Right lung (tissue), 10 donors: ENCODE measurements at places on chromosomes 16 and 17. TPM values are rescaled to one million over a fixed set of nuclear protein-coding genes. Genes with fewer than 3 reads are reported as not detected.
A peak's percentile ranks its signal among the peaks of the same experiment; 100 is the strongest.

Gene CACNA1H
- 9.3 TPM for polyA plus RNA-seq

Gene CDH3
- polyA plus RNA-seq, result 52.6 TPM

Gene OR3A2
- 0.33 TPM for polyA plus RNA-seq

Gene TMEM132E
- 0.06 TPM for polyA plus RNA-seq

Gene CA4
- 60.9 TPM for polyA plus RNA-seq

Gene LGALS9C
- polyA plus RNA-seq, result not detected

Gene RAC3
- 15.0 TPM for polyA plus RNA-seq

Gene PLXDC1
- 8.7 TPM for polyA plus RNA-seq

DNA sequence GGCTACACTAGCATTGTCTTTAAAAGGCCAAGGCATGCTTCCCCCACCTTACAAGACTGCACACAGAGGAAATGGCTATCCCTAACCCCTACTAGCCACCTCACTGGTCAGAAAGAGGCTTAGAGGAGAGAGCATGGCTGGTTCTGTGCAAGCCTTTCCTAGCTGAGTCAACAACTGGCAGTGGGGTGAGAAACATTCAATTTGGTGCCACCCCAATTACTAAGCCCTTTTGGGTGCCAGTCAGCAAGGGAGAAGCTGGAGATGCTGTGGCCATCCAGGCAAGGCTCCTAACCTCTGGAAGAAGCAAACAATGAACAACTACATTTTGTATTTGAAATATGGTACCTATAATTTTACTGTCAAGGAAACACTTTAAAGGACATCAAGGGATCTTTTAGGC lies 4.7 kb upstream of the KAT7 start:
- DNase-seq, result no peak

DNA sequence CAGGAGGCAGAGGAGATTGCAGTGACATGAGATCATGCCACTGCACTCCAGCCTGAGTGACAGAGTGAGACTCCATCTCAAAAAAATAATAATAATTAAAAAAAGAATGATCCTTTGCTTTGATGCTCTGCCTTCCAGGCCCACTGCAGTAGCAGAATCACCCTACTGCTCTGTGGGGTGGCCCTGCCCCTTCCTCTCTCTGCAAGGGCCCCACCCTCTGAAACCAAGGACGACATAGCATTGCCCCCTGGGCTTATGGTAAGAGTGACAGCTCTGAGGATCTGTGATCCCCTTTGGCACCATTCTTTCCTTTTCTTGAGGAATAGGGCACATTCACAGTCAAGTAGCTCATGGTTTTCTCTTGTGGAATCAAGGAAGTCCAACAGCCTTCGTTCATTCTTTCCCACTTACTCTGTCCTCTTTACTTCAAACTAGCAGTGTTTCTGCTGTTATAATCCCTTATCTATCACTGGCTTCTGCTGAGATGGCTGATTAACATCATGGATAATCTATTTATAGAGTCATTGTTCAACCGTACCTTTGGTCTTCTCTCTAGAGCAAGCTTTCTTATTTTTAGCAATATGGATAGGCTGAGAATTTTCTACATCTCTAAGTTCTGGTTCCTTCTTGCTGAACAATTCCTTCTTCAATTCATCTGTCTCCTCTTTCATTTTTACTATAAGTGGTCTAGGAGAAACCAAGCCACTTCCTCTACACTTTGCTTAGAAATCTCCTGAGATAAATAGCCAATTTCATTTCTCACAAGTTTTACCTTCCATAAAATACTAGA lies 14.1 kb downstream of the RAD51C start:
- no peak for DNase-seq

GRCh38 chr17:68035131-68035522 lies 408 bp upstream of the KPNA2 start:
- DNase-seq, result no peak

- DNase-seq, result no peak
Observed at GRCh38 chr17:4266550-4266949, 2.8 kb upstream of the ANKFY1 start.

GRCh38 chr17:71764505-71764904 lies 356.3 kb upstream of the SOX9 start:
- no peak for DNase-seq

GRCh38 chr17:27810211-27810901 lies 10.0 kb upstream of the NOS2 start:
- DNase-seq, result no peak

DNA sequence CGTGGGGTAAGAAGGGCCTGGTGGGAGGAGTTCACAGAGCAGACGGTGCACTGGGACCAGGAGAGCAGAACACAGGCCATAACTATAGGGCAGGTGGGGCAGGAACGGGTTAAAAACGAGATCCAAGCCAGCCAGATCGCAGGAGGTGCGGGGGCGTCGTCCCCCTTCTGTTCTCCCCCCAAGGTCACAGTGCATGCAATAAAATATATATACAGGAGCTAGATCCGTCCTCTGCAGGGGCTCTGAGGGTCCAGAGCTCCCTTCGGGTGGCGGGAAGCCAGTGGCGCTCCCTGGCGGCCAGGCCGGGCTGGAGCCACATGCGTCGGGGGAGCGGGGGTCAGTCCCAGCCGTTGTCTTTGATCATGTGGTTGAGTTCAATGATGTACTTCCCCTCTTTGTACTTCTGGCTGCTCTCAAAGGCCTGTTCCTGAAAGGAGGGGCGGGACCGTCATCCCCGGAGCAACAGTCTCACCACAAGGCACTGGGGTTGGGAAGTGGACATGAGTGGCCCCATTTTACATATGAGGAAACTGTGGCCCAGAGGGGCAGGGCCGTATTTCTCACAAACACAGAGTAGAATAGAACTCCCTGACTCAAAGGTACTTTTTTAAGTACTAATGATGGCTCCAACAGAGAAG lies 768 bp upstream of the TBX6 start:
- peak; percentile 56 for DNase-seq

- DNase-seq, result no peak
Observed at GRCh38 chr17:52938623-52939230, 780.2 kb upstream of the CA10 start.

GRCh38 chr17:81909231-81909630 lies 2.0 kb downstream of the PCYT2 start:
- DNase-seq, result no peak

GRCh38 chr16:19699472-19699871 lies 18.6 kb downstream of the KNOP1 start:
- no peak for DNase-seq

DNA sequence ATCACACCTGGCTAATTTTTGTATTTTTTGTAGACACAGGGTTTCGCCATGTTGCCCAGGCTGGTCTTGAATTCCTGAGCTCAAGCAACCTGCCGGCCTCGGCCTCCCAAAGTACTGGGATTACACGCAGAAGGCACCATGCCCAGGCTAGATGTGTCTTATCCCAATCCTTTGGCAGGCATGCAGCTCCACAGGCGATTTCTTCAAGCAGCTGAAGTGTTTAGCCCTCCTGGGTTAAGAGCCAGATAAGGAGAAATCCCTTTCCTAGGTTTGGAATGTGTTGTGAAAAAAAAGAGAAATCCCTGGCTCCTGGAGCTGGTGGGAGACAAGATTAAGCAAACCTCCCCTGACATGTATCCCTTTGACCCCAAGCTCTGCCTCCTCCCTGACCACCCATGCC lies 2.1 kb upstream of the NHERF1 start:
- no peak for DNase-seq

GRCh38 chr17:15501282-15501681 lies 33.9 kb upstream of the CDRT4 start:
- no peak for DNase-seq

GRCh38 chr16:77213542-77214106 lies 14.4 kb downstream of the SYCE1L start:
- no peak for DNase-seq

GRCh38 chr16:65426484-65426883 lies 304.6 kb upstream of the CDH11 start:
- DNase-seq, result no peak

DNA sequence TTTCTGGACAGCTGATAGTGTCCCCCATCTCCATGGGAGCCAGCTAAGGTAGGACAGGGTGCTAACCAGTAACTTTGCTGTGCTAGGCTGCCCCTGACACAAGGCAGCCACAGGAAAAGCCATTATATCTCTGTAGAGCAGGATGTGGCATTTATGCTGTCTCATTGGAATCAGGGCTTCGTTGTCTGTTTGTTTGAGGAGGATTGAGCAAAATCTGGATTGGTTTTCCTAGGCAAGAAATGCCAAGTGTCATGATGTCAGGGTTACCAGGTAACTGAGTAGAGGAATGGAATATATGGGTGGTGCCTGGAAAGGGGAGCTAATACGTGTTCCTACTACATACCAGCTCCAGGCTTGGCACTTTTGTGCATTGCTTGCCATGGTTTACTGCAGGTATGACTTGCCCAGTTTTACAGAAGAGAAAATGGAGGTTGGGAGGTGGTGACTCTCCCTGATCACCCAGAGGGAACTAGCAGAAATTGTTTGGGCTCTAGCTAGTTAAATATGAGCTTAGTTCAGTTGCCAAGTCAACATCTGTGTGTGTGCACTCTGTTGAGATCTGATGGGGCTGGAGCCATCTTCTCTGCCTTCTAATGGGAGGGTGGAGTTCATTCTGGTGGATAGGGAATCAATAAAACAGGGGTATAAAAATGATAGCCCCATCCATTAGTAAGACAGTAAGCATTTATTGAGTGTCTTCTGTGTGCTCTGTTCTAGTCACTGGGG lies 33.9 kb downstream of the GNAO1 start:
- no peak for DNase-seq

GRCh38 chr17:29835435-29836351 lies 94.3 kb downstream of the SSH2 start:
- DNase-seq, result no peak

DNA sequence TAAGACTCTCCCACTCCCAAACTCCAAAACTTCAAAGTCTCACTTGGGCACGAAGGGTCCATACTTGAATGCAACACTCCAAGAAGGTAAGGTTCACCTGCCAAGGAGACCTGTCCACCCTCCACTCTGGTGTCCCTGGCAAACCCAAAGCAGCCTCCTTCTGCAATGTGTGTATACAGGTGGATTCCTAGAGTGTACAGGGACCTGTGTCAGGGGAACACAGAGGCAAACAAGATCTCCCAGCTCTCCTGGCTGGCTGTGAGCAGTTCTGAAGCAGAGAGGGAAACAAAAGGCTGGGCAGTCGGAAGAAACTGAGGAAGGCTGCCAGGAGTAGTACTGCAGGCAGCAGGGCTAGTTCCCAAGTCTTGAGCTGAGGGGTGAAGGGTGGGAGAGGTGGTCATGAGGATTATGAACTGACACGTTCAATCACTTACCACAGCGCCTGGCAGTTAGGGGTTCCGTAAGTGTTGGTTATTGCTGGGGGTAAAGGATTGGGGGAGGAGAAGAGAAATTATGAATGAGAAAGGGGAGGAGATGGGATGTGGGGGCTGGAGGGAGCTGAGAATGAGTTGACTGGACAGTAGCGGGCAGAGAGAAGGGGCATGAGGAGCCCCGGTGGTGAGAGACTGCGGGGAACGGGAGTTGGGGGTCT lies 795 bp downstream of the KCTD13 start:
- DNase-seq, result no peak

GRCh38 chr17:2792366-2793169 lies 3.7 kb upstream of the RAP1GAP2 start:
- DNase-seq, result no peak

DNA sequence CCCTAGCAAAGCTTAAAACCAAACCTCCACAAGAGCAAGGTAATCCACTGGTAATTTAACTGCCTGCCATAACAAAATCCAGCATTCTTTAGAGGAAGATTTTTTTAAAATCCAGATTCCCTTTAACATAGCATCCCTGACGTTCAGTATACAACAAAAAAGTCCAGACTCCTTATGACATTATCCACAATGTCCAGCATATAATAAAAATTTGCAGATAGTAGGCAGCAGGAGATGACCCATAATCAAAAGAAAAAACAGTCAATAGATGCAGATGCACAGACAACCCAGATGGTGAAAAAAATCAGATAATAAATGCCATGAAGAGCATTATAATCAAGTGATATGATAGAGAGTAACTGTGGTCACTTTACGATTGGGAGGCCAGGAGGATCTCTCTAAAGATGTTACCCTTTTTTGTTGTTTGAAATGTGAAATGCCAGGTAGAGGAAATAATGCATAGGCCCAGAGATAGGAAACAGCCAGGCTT lies 33.2 kb downstream of the MRC2 start:
- no peak for DNase-seq

DNA sequence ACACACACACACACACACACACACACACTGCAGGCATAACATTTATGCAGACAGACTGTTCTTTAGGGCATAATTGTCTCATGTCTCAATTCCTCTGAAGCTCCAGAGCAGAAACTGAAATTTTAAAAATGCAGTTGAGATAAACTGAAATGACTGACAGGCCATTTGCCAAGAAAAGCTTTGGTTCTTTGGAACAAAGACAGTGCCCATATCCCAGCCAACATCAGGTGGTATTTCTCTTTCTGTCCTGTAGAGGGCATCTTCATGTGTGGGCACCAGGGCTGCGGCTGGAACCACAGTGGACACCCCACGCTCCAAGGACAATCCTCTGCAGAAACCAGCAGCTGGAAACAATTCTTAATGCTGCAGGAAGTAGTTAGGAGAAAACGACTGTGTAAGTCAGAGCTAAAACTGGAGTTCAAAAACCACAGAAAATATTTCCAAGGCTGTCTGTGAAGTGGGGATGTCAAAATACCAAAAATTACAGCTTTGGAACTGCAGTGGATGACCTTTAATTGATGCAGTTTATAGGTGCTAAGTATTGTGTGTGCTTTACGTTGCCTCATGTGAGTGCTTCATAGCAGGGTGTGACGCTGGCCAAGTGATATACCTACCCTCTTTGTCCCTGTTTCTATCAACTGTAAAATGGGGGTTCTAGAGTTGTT lies 10.6 kb upstream of the MEFV start:
- no peak for DNase-seq

GRCh38 chr17:60993497-60993896 lies 315.8 kb downstream of the BCAS3 start:
- DNase-seq, result no peak

GRCh38 chr16:20878682-20879147 lies 21.4 kb downstream of the DCUN1D3 start:
- no peak for DNase-seq

- no peak for DNase-seq
Observed at GRCh38 chr16:50957056-50957455, 194.0 kb downstream of the SALL1 start.

DNA sequence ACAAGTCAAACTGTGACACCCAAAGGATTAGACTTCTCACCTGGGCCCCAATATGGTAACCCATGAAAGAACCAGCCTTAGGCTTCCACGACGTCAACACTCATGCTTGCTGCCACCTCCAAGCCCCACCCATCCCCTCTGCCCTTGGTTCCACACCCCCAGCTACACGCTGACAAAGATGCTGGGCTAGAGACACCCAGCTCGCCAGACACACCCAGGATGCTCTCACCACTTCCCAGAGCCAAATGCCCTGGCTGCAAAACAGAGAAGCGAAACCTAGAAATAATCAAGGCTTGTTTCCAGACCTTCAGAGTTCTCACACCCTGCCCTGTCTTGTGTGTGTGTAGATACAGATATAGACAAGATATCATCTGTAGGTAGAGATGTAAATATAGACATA lies 26.0 kb upstream of the ADCY9 start:
- DNase-seq, result no peak
